Fibroblast of the aortic adventitia (primary cell): ENCODE measurements at places on chromosomes 2 and 18. TPM values are rescaled to one million over a fixed set of nuclear protein-coding genes. Genes with fewer than 3 reads are reported as not detected.
A peak's percentile ranks its signal among the peaks of the same experiment; 100 is the strongest.

GRCh38 chr2:101893681-101894381, 97.9 kb upstream of the IL1R2 start:
- peak; percentile 54 for DNase-seq

- DNase-seq: peak; percentile 16
These were observed 88.3 kb downstream of the SOWAHC start for GRCh38 chr2:109702250-109702985.

DNA sequence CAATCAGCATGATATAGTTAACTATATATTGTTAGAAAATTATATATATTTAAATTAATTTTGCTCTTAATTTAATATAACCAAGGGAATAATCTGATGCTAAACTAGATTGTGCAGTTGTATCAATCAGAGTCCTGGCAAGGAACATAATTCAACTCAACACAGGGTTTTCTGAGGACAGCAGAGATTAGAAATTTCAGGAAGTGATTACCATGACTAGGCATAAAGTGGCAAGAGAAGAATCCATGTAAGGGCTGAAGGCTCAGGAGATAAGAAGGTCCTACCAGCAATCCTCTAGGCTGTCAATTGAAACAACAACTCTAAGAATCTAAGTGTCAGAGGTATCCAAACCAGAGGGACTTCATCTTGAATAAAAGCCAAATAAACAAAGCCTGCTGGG, 807.8 kb downstream of the DSC3 start:
- DNase-seq: no peak

- DNase-seq: no peak
These were observed 409.3 kb upstream of the KCNH7 start for GRCh38 chr2:163247847-163248220.

GRCh38 chr2:20504174-20504573, 57.3 kb downstream of the RHOB start:
- DNase-seq: no peak

DNA sequence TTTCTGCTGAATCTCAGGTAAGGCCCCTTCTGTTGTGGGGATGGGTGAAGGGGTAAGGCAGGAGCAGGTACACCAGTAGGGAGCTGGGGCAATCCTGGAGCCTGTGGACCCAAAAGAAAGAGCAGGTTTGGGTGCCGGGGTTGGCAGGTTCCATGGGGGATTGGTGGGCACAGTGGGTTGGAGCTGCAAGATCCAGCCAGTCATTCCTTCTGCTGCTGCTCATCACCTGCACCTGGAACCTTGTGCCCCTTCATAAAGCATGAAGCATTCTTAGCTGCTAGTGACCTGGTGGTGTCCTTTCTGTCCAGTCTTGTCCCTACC, 24.9 kb downstream of the FHOD3 start:
- no peak for DNase-seq

GRCh38 chr2:32931519-32931918, 15.2 kb upstream of the LTBP1 start:
- no peak for DNase-seq

DNA sequence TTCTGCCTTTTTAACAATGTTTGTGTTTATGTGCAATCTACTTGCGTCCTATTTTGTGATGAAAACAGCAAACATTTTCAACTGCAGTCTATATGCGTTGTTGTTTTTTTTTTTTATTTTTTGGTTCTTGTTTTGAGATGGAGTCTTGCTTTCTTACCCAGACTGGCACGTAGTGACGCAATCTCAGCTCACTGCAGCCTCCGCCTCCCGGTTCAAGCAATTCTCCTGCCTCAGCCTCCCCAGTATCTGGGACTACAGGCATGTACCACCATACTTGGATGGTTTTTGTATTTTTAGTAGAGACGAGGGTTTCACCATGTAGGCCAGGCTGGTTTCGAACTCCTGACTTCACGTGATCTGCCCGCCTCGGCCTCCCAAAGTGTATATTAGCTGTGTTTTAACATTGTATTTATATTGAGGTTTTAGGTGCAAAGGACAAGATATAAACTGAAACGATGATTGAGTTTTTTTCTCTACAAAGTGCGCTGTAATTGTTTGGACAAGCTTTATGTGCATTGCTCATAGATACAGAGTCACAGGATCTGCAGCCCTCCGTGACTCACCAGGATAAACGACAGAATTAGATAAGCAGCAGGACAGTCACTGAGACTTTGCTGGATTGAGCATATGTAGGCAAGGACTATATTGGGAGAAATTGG, 17.4 kb downstream of the CDH7 start:
- DNase-seq: no peak

GRCh38 chr2:16640867-16641266, 24.8 kb downstream of the CYRIA start:
- DNase-seq: no peak

DNA sequence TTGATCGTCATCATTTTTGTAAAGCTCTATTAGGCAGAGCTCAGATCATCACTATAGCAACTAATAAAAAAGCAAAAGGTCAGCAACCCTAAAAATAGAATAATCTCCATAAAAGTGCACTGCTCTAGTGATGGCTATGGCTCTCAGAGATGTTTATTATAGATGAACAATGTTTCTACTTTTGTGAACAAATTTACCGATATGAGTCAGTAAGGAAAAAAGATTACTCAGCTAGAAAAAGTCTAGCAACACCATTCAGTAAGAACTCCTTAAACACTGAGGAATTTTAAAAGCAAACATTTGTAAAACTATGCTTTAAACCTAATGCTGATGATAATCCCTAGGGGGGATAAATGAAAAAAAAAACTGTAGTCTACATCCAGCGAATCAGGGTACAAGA, 69.6 kb downstream of the ACVR1C start:
- no peak for DNase-seq

DNA sequence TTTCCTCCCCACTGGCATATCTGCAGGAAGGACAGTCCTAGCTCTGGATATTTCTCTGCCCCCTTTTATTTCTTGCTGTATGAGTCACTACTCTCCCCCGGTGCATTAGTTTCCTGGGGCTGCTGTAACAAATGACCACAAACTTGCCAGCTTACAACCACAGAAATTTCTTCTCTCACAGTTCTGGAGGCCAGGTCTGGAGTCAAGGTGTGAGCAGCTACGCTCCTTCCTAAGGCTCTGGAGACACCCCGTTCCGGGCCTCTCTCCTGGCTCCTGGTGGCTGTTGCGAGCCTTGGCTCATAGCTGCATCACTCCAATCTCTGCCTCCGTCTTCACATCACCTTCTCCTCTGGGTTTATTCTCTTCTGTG, 34.1 kb downstream of the PTPRM start:
- DNase-seq: no peak

Gene MEP1B
- total RNA-seq: not detected in 2 replicates

Gene STAT4
- 0.54 and 0.98 TPM in 2 replicates for total RNA-seq

Gene MAB21L4
- not detected in 2 replicates for total RNA-seq

Gene IL36B
- total RNA-seq: not detected in 2 replicates

Gene NT5C1B
- not detected in 2 replicates for total RNA-seq

Gene CRYGC
- total RNA-seq: not detected in 2 replicates

Gene STEAP3
- total RNA-seq: 7.0 and 50.9 TPM in 2 replicates

Gene TM4SF20
- total RNA-seq: 0.57 TPM in 1 of 2 replicates, not detected in the other
